HuH-7 (cell line): ENCODE measurements at places on chromosomes 1 and 21.

DNA sequence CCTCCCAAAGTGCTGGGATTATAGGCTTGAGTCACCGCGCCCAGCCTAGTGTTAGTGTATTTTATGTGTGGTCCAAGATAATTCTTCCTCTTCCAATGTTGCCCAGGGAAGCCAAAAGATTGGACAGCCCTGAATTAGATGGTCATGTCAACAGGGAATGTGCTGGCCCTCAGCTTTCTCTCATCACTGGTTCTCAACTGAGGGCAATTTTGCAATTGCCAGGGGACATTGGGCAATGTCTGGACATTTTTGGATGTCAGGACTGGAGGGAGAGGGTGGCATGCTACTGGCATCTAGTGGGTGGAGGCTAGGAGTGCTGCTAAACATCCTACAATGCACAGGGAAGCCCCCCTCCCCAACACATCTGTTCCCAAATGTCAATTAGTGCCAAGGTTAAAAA, 95.0 kb downstream of the LAMC2 start:
- DNase-seq: no peak

DNA sequence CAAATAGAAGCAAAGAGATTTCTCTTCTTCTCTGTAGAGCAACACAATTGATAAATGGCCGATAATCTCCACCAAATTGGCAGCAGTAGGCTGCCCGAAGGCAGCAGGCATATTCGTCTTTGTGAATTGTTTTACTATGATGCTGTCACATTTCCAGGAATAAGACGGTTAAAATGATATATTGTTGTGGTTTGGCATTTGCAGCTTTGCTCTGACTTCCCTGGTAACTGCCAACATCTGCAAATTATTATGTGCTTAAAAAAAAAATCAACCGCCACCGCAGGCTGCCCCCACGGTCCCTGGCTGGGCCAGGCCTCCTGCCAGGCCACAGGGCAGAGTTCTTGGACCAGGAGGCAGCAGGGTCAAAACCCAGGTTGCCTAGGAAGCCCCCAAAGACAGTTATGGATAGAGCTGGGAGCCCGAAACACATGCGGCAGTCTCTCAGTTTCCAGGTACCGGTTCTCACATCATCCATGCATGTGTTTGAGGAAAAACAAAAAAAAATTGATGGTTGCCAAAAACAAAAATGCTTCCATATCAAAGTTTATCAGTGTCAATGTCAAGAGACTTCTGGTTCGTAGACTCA, 179.3 kb downstream of the ETS2 start:
- no peak for DNase-seq

GRCh38 chr1:177343445-177343844, 172.7 kb downstream of the BRINP2 start:
- DNase-seq: no peak

- no peak for DNase-seq
Observed at GRCh38 chr1:201112173-201112731, at the start of gene CACNA1S. CACNA1S (minus strand) TSS chr1:201112426; CDS start chr1:201112339, 87 bp downstream.

GRCh38 chr1:168368131-168368530, 87.5 kb downstream of the TBX19 start:
- no peak for DNase-seq
